ENCODE measurements at places on chromosomes 2 and 18.
A peak's percentile ranks its signal among the peaks of the same experiment; 100 is the strongest.

DNA sequence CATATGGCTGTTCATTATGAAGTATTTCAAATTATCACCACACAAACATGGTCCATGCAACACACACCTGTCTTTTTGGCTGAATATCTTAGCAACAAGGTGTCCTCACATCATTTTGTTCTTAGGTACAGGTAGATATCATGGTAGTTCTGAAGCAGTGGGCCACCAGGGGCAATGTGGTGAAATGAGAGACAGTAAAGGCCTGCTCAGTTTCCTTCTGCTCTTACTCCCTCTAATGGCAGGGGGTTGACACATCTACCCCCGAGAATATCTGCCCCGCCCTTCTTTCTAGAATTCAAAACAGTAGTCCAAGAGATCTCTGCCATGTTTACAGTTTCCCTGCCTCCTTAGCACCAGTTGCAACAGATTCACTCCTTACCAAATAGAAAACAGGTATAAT is 147.0 kb upstream of the KLHL14 start:
- DNase-seq, result peak; percentile 72

DNA sequence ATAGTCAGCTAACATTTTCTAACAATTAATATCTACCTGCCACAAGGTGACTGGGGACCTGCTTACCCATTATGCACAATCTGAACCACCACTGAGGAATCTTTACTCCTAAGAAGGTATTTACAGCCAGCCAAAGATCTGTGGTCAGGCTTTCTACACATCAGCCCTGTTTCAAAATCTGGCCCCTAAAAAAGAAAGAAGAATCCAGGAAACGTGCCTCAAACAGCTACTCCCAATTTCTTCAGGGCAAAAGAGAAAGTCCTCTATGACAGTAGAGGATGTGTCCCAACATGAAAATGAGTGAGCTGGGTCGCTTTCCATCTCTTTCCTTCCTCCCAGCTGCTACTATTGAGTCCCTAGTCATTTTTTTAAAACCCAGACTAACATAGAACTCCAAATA is 79.5 kb downstream of the EPB41L3 start:
- DNase-seq, result no peak

GRCh38 chr18:46289931-46290330 is 185.7 kb downstream of the HAUS1 start:
- DNase-seq, result no peak

- no peak for DNase-seq
Measured at GRCh38 chr2:149473068-149473467, 114.5 kb downstream of the MMADHC start.

DNA sequence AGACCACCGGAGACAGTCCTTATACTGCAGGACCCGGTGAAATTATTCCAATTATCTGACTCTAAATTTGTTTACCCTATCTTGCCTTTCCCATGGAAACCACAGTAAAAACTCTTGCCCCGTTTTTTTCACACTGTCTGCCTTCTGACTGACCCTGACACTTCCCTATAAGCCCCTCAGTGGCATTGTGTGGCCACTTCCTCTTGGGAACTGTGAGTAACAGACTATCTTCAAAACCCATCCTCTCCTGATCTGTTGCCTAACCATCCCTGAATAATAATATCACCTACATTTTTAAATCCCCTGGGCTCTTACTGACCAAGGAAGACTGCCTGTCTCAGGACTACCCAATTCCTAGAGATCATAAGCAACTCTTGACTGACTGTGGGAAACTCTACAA is 42.6 kb upstream of the RNF152 start:
- DNase-seq, result no peak

- DNase-seq, result no peak
Measured at GRCh38 chr2:129441610-129442009, 537.9 kb upstream of the RAB6C start.

- DNase-seq, result no peak
Measured at GRCh38 chr2:217953011-217953481, 49.7 kb downstream of the TNS1 start.

DNA sequence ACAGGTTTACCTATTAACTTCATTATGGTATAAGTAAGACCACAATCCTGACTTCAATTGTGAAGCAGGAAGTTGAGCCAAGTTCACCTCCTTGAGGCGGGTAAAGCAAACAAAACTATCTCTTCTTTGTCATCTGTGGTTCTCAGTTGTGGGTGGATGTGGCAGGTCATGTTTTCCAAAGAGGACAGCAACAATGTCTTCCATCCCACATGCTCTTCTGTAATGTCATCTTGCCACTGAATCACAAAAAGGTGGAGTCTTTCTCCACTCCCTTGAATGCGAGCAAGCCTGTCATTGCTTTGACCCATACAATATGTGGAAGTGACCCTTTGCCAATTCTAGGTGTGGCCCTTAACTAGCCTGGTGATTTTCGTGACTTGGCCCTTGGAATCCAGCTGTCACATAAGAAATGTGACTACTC is 98.7 kb downstream of the GRB14 start:
- DNase-seq, result no peak

GRCh38 chr2:11160731-11161455 is 5.6 kb downstream of the SLC66A3 start:
- no peak for DNase-seq

- DNase-seq, result no peak
Measured at GRCh38 chr2:239950144-239951128, 74.7 kb downstream of the NDUFA10 start.

- DNase-seq, result no peak
Measured at GRCh38 chr2:515441-516127, 161.6 kb downstream of the TMEM18 start.

DNA sequence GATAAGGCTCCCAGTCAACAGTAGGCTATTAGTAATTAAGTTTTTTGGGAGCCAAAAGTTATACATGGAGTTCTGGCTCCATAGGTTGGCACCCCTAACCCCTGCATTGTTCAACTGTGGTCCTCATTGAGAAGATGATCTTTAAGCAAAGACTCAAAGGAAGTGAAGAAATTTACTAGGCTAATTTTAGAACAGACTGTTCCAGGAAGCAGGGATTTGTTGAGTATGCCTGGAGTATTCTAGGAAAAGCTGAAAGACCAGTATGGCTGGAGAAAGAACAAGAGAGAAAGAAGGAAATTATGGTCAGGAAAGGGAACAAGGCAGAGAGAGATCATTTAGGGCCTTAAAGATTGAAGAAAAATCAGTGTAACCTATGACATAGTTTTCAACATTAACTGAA is 125.1 kb downstream of the PMAIP1 start:
- DNase-seq, result no peak

DNA sequence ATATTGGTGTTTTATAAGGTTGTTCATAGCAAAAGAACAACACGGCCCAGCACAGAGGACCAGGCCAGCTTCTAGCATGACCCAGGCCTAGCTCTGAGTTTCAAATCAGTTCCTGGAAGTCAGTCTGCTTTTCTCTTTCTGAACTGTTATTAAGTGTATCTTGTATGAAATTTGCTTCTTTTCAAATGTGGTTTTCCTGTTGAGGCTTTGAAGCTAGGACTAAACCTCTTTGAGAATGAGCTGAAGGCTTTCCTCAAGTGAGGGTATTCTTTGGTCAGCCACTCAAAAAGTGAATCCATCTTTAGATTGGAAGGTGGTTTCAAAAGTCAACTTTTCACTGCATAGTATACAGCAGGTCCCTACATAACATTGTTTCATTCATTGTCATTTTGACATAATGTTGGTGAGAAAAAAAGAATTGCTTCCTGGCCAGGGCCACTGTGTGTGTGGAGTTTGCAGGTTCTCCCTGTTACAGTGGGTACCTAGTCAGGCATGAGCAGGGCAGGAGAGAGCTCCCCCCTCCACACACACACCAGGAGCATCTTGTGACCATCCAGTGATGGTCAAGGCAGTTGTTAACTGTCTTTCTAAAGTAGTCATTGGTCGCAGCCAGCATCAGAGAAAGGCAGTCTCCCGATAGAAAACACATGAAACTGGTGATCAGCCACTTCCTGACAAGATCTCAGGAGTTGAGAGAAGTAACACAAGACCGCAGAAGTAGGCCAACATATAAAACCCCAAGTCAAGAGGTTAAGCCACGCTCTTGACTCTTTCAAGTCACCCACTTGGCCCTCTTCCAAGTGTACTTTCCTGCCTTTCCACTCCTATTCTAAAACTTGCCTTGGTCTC is 6.7 kb upstream of the ACAA2 start:
- DNase-seq, result peak; percentile 7

DNA sequence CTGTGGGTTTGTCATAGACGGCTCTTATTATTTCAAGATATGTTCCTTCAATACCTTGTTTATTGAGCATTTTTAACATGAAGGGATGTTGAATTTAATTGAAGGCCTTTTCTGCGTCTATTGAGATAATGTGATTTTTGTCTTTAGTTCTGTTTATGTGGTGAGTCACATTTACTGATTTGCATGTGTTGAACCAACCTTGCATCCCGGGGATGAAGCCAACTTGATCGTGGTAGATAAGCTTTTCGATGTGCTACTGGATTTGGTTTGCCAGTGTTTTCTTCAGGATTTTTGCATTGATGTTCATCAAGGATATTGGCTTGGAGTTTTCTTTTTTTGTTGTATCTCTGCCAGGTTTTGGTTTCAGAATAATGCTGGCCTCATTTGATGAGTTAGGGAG is 60.5 kb downstream of the GTF3C3 start:
- DNase-seq, result no peak

DNA sequence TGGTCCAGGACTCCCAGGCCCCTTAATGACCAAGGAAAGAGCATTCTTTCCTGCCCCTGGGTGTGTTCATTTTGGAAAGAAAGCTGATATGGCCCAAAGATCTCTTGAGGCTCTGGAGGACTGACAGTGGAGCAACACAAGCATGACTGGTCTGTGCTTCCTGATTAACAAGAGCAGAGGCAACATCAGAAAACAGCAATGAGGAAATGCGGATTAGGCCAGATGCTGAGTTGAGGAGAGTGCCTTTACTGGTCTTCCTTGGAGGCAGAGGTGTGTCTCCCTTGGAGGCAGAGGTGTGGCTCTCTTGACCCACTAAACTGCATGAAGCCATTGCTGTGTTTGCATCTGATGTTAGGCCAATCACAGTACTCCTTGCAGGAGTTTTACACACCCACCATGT is 19.9 kb downstream of the IL36B start:
- DNase-seq, result no peak

DNA sequence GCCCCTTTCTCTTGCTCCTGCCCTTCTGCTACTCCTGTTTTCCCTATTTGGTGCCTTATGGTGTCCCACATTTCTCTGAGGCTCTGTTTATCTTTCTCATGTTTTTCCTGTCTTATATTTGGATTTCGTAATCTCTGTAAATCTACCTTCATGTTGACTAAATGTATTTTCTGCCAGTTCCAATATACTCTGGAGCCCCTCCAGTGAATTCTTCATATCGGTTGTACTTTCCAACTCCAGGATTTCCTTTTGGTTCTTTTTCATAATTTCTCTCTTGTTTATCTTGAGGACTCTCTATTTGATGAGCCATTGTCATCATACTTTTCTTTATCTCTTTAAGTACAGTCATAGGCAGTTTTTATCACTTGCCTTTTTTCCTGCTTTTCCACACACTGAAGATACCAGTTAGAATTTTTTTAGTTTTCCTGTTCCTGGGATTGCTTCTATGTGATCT is 19.1 kb downstream of the SCLY start:
- DNase-seq, result no peak

DNA sequence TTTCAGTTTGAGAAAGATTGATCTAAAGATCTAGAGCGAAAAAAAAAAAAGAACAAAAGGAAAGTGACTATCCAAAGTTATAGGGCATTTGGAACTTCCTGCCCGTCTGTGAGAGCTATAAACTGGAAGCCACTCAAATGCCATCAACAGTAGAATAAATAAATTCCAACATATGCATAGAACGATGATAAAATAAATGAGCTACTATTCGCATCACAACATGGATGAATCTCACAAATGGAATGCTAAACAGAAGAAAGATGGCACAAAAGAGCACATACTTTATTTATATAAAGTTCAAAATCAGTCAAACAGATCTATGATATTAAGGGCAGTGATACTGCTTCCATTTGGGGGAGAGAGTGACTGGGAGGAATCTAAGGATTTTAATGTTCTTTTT is 128.8 kb downstream of the TTC32 start:
- no peak for DNase-seq

DNA sequence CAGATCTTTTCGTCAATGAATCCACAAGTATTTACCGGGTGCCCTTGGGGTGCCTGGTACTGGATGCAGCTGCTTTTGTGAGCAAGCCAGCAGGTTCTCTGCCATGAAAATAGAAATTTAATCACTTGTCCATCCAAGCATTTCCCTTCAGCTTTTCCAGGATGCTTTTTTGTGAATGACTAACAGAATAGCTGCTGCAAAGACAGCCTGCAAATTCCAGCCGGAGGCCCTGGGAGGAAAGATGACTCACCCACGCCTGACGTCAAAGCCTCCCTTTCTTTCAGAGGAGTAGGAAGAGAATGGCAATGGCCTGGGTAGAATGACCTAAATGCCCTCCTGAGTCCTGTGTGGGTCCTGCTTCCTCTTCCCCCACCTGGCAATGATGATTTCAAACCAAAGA is 111.9 kb downstream of the AP1S3 start:
- no peak for DNase-seq

GRCh38 chr2:46352621-46353020 is 55.4 kb downstream of the EPAS1 start:
- no peak for DNase-seq

DNA sequence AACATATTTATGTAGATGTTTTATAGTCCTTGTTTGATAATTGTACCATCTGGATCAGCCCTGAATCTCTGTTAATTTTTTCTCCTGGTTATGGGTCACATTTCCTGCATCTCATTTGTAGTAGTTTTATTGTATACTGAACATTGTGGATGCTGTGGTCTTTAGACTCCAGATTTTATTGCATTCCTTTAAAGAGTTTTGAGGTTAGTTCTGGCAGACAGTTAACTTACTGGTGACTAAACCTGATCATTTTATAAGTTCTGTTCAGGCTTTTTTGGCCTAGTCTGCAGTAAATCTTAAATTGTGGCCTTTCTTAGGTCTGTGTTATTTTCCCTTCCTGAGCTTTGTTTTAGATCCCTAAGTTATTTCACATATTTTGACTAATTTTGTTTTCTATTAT is 84.3 kb downstream of the FANCL start:
- no peak for DNase-seq

- no peak for DNase-seq
Measured at GRCh38 chr18:4444306-4444705, 10.8 kb downstream of the DLGAP1 start.

DNA sequence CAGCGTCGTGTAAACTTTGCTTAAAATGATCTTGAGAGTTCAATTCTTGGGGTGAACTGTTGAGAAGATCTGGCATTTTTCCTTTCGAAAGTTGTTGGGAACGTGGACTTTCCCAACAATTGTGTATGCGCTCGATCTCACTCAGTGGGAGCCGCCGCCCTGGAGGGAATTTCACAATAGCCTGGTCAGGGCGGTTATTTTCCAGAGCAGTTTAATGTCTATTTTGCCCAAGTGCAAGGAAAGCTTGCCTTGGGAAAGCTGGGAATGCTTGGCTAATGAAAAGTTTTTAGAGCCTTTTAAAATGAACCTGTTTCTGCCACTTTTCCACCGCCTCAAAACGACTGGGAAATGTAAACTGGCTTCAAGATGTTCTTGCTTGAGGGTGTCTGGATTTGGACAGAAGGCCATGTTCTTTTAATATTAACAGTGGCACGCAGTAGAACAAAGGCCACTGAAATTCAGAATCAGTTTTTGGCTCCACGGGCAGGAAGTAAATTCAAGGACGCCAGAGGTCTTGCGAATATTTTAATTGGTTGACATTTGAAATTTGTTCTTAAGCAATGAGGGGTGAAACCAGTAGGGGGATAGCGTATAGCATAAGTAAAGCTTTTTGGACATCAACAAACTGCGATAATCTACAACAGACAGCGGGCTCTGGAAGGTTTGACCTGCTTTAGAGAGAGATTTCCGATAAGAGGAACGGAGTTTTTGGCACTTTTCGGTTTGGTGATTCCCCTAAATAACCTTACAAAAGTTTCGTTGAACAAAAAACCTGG is 1.2 kb downstream of the CFLAR start:
- peak; percentile 81 for DNase-seq
